NCI-H2081 treated with DMSO at 0.1 percent for 48 hours (cell line): ENCODE measurements at places on chromosomes 7 and 10.

DNA sequence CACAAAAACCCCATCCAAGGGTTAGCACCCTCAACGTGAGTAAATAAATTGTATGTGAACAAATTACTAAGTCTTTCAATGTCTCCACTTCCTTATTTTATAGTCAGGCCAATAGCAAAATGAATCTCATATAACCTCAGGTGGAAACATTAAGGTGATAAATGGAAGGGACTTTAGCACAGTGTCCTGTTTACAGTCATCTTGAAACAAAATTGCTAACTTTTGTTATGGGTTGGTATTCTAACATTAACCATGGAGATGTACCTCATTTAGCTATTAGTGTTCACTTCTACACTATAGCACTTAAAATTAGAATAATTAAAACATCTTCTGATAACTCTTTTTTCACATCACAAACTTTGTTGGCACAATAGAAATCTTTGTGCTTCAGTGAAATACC is 255.8 kb upstream of the CNTNAP2 start:
- no peak for DNase-seq

DNA sequence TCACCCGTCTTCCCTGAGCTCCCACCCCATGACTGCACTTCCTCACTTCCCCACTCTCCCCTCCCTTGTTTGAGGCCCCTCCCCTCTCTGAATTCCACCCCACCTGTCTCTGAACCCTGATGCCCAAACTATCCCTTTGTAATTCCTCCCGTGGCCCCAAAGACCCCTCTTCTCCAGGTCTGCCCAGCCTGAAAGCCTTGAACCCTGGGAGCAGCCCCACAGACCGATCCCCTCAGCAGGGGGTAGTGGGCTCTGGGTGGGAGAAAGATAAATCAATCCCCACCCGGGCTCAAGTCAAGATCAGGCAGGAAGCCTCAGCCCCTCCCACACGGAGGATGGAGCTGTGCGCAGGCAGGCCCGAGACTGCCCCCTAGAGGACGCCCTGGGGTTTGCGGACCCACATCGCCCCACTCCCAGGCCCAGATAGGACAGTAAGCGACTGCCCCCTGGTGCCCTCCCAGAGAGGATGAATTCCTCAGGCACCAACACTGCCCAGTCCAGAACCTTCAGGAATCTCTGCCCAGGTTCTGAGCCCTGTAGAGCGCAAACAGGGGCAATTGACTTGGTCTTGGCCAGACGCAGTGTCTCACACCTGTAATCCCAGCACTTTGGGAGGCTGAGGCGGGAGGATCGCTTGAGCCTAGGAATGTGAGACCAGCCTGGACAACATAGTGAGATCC is 11.7 kb downstream of the HSPB1 start:
- DNase-seq, result peak; percentile 67

DNA sequence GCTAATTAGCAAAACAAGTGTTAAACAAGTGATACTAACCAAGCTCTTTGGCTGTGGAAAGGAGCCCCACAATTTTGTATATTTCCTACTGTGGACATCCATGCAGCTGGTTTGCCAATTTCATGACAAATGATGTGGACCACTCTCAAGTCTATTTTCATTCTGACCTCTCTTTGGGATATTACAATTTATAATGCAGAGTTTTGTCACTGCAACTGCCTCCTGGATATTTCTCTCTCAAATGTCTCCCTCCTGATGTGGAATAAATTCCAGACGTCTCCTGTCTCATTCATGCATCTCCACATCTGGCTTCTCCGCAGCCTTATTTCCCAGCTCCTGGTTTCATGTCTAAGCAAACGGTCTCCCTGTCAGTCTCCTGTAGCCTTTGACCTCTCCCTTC is 80.6 kb upstream of the RHEB start:
- DNase-seq, result no peak

DNA sequence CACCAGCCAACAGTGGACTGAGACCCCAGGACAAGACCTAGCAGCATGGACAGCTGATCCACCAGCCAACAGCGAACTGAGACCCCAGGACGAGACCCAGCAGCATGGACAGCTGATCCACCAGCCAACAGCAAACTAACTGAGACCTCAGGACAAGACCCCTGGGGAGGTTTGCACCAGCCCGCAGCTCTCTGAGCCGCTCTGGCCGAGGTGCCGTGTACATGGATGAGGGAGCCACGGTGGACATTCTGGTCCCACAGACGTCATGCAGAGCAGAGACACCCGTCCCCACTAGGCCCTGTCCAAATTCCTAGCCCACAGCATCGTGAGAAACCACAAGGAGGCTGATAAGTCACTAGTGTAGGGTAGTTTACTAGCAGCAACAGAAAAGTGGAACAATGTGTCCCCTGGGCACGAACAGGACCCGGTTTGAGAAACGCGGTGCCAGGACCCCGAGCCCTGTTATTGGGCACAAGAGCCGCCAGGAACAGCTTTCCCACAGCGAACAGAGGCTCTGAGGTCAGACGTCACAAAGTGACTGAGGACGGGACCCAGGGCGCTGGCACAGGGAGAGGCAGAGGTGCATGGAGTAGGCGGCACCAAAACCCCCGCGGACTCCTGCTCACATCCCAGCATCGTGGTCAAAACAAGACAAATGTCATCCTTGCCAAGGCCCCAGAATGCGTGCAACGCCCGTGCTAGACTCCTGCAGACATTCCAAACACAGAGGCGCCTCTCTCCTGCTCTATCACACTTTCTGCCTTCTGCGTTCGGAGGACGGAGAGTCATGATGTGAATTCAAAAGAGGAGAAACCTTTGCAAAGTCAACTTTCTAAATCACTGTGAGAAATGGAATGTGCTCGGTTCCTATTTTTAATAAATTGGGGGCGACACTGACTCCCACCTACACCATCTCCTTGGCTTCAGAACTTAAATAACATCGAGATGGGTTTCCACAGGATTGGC is 8.1 kb downstream of the STK32C start:
- DNase-seq, result no peak

DNA sequence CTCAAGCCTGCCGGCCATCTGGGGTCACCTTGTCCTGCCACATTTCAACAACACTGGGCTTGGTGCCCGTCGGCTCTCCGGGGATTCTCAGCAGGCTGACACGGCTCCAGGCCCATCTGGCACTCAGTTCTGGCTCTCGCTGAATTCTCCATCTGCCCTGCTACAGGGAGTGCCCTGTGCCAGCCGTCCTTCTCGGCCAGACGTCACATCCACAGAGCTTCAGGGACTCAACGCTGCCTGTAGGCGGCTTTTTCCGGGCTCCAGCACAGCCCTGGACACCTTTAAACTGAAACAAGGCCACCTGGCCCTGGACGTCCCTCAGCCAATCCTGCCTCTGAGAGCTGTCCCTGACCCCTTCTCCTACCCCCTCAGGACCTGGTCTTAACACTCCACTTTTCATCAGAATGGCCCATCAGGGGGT is 43.0 kb downstream of the TMEM130 start:
- peak; percentile 34 for DNase-seq
